ENCODE measurements at places on chromosomes 4 and X.

DNA sequence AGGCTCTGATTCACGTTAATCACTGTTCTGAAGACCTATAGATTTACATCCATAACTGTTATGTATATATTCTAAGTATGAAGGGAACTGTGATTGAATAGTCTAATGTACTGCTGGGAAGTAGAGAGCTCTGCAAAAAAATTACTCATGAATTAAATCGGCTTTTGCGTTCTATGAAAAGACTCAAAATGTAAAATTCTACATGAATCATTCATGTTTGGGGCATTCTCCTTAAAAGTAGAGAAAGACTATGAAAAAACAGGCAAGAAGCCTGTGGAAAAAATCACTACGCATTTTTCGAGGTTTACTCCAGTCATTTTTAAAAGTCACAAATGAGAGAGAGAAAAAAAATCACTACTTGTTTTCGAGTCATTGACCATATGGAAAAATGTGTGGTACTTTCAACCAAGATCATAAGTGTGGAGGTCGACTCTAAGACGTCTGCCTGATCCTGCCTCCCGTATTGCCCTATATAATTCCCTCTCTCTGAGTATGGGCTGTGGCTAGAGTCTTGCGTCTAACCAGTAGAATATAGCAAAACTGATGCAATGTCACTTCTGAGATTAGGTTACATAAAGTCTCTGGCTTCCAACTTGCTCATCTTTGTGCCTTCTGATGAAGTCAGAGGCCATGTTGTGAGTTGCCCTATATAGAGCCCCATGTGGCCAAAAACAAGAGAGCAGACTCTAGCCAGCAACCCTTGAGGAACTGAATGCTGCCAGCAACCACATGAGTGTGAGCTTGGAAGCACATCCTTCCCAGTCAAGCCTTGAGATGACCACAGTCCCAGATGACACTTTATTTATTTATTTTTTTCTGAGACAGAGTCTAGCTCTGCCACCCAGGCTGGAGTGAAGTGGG is 32.1 kb upstream of the VEGFD start:
- DNase-seq, result peak; percentile 16

GRCh38 chrX:15055146-15055930 is 182.1 kb downstream of the MOSPD2 start:
- no peak for DNase-seq

DNA sequence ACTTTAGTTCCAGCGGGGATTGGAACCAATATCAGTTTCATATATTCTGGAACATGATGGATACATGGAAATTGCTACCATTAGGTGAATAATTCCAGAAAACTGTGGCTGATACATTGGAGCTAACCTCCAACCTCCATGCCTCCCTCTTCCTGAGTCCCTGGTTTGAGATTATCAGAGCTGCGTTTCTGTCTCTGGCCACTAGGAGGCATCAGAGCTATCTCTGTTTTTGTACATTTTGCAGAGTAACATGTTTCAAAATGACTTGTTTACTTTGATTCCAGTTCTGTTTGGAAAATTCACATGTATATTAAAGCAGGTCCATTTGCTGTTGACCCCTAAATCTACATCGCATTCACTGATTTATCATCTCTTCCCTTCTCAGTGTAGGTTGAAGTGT is 2.4 kb upstream of the RAB40AL start:
- peak; percentile 34 for DNase-seq

GRCh38 chr4:164575861-164576260 is 178.1 kb upstream of the SMIM31 start:
- no peak for DNase-seq

GRCh38 chr4:6194458-6195195 is 5.7 kb downstream of the JAKMIP1 start:
- DNase-seq, result no peak

DNA sequence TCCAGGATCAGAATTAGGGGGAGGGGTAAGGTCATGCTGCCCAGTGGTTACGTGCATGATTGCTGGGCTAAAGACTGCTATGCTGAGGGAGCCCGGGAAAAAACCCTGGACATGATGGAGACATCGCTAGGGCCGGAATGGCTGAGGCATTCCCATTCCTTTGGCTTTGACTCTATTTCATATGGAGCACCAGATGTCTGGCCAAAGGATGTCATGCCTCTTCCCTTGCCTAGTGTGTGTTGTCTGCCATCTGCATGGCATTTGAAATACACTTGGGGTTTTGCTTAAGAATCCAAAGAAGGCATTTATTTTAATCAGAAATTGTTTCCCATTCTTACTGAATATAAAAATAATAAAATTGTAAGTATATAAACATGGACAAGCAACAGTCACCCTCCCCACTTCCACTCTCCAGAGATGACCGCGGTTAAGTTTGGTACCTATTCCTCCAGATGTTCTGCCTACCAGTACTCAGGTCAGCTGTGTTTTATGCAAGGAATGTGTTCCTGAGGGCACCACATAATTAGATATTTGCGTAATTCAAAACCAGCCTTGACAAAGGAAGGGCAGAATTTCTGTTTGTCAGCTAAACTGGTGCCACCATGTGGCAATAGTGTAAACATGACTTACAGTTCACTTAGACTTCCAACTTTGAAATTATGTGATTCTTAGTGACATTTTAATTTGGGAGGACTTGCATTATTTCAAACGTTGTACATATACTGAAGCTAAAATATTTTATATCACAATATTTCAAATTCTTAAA is 105.9 kb downstream of the CT47B1 start:
- peak; percentile 20 for DNase-seq

GRCh38 chrX:103904301-103904700 is 58.1 kb upstream of the TMSB15B start:
- no peak for DNase-seq

- no peak for DNase-seq
Observed at GRCh38 chr4:98341309-98341708, 80.1 kb downstream of the RAP1GDS1 start.

DNA sequence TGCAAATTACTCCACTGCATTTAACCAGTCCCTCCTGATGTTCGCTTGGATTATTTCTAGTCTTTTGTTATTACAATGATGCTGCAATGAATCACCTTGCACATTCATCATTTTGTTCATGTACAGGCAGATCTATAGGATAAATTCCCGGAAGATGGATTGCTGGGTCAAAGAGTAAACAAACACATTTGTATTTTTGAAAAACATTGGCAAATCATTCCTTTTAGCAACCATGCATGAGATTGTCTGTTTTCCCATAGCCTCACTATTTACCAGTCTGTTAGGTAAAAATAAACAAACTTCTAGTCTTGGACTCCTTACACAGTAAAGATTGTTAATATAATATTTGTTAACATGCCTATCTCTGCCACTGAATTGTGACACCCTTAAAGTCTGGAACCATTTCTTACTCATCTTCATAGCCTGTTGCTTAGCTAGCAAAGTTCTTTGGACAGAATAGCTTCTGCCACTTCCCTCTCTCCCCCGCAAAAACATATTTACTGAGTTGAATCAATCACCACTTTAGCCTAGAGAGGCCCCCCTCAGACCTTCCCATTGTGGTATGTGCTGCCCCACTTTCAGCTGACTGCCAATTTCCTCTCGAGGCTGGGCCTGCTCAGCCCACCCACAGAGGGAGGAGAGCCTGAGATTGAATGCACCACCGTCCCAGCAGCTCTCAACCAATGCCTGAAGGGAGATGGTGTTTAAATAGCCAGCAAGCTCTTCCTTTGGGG is 108.4 kb upstream of the ATXN3L start:
- peak; percentile 10 for DNase-seq

GRCh38 chrX:39298821-39299220 is 497.6 kb downstream of the MID1IP1 start:
- no peak for DNase-seq

GRCh38 chr4:182604953-182605352 is 312.2 kb downstream of the DCTD start:
- no peak for DNase-seq

DNA sequence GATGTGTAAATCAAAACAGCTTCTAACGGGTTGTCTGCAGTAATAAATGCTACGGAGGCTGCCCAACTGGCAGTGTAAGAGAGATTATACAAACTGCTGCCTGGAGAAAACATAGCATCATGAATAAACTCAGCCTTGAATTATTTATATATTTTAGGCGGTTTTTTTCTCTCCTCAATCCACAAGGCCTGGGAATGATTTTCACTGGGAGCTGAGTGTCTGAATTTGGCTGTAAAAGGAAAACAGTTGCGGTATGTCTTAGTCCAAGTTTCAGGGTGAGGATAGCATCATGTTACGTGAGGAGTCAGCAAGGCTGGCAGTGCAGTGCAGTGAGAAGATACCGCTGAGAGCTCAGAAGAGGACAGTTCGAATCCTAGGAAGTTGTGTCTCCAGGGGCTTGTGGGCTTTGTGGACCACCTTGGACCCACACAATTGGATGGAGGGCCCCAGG is 291.5 kb upstream of the BOD1L1 start:
- no peak for DNase-seq

DNA sequence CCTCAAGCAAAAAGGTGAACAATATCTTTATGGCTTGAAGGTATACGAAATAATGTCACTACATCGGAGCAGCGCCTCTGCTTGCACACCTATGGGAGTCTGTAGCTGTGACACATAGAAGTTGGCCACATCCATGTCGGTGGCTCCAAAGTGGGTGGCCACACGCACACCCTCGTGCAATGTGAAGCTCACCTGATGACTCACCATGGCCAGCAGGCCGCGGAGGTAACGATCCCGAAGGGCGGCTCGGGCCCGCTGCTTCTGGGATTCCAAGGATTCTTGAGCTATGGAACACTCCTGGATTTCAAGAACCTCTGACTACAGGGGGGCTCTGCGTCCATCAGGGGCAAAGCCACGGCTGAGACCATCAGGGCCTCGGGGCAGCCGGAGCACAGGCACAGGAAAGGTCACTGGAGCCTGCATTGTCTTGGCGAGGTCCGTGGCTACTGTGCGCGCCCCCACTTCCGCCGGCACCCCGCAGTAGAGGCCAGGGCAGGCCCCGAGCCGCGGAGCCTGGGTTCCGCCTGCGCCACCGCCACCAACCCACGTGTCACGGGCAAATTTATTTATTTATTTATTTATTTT is 25.2 kb downstream of the NYX start:
- peak; percentile 88 for DNase-seq

DNA sequence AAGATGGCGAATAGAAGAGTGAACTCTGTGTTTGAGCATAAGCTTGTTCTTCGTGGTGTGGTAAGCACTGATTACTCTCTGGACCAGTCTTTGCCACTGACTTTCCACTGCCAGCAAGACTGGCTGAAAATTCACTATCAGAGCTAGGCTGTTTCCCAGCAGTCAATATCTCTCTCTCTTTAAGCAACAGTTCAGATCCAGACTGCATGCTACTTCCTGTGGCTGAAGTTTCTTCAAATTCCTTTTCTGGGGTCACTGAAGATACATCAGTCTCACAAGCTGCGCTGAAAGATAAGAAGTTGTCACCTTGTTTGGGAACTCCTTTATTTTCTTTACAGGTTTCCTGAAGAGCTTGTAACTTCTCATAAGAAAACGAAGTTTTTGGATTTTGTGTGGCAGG is 54.0 kb upstream of the FAM120C start:
- DNase-seq, result no peak

DNA sequence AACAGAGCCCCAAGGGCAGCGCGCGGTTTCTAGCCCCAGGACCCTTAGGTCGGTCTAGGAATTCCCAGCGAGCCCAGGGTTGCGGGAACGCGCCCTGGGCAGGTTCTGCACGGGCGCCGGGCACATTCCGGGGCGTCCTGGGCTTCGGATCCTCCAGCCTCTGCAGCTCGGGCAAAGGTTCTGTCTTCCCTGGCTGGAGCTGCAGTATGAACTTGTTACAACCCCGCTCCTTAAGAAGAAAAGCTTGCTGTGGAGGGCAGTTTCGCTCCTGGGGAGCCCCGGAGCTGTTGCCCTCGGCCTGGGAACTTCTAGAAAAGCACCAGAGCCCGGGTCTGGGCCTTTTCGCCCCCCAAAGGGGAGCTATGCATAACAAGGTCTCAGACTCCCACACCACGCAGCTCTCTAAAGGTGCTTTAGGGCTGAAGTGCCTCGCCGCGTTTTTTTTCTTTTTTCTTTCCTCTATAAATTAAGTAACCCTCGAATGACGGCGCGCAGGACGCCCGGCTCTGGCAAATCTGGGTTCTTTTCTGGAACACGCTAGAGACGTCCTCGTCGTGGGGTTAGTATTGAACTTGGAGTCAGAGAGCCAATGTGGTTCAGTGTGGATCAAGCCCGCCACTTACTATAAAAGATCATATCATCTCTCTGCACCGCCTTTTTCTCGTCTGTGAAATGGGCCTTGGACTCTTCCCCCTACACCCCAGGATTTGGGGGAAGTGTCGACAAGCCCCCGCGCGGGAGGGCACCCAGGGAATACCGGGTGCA is 5.7 kb downstream of the MSX1 start:
- peak; percentile 81 for DNase-seq

GRCh38 chr4:47577779-47578553 is 92.9 kb downstream of the ATP10D start:
- no peak for DNase-seq

- no peak for DNase-seq
Observed at GRCh38 chrX:154354013-154354412, 20.4 kb downstream of the FLNA start.

- DNase-seq, result peak; percentile 62
Observed at GRCh38 chr4:108313546-108314339, 145.0 kb upstream of the LEF1 start.

DNA sequence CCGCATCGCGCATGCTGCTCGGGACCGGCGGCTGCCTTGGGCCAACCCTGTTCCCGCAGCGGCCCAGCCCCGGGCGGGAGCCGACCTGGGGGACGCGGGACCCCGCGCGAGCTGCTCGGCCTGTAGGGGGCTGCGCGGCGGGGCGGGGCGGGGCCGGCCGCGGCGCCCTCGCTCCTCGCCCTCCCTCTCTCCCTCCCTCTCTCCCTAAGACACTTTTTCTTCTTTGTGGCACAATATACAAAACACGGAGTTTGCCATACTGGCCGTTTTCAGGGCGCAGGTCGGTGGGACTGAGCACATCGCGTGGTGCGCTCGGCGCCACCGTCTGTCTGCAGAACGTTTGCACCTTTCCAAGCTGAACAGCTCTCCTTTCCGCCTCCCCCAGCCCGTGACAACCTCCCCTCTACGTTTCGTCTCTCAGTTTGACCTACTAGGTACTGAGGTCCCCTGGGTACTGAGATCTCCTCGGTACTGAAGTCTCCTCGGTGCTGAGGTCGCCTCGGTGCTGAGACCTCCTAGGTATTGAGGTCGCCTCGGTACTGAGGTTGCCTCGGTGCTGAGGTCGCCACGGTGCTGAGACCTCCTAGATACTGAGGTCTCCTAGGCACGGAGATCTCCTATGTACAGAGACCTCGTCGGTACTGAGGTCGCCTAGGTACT is 261.1 kb upstream of the PLCXD1 start:
- DNase-seq, result peak; percentile 6

- no peak for DNase-seq
Observed at GRCh38 chr4:159460371-159460770, 357.5 kb downstream of the RAPGEF2 start.

DNA sequence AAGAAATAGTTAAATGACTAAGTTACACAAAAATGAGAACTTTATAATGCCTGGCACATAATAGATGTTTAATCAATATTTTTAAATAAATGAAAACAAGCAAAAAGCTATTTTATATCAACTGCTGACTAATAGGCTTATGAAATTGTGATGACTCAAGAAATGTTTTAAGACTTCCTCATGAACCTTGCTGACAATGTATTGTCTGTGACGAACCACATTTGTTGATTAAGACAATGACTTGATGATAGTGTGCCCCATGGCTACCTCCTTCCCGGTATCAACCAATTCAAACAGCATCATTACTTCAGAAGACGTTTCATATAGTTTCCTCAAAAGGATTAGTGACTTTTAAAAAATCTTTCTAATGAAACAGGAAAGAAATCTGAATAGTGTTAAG is 7.9 kb downstream of the CXCL6 start:
- DNase-seq, result no peak
